ENCODE measurements at places on chromosomes 5 and 9.

GRCh38 chr5:53472720-53473510 is 7.5 kb upstream of the FST start:
- H3K4me1 ChIP-seq: peaks cover 70% of the 10 kb centered on the region
- H3K36me3 ChIP-seq: no peaks in the 10 kb centered on the region
- 0 out of 2 replicates have a peak overlapping the region, but pooled peaks have one; percentile 16 for H3K27ac ChIP-seq
- H3K4me3 ChIP-seq: no peak overlapping the region
- no peak for DNase-seq

DNA sequence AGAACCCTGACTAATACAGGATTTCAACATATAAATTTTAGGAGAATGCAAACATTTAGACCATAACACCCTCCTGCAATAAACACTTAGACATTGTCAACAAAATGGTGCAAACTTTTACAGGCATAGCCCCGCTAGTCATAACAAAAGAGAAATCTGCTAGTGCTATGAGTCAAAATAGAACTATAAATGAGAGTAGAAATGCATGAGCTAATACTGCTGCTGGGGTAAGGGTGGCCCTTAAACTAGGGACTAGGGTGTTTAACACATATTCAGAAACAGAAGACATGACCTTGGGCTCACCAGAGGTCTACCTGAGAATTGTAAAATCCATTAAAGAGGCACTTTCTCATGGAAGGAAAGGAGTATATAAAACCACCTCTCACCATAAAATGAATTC is 131.6 kb downstream of the TLR4 start:
- H3K4me1 ChIP-seq: no peaks in the 10 kb centered on the region
- no peaks in the 10 kb centered on the region for H3K36me3 ChIP-seq
- H3K27ac ChIP-seq: no peak overlapping the region
- no peak for DNase-seq
- H3K4me3 ChIP-seq: no peak overlapping the region

- H3K4me1 ChIP-seq: no peaks in the 10 kb centered on the region
- no peaks in the 10 kb centered on the region for H3K27me3 ChIP-seq
- H3K36me3 ChIP-seq: no peaks in the 10 kb centered on the region
- DNase-seq: no peak
- H3K4me3 ChIP-seq: peak overlapping the region; percentile 83
- no peak overlapping the region for H3K27ac ChIP-seq
These were observed 779 bp downstream of the PKN3 start for GRCh38 chr9:128702949-128703615.

- H3K36me3 ChIP-seq: no peaks in the 10 kb centered on the region
- H3K27me3 ChIP-seq: no peaks in the 10 kb centered on the region
- peak; percentile 56 for DNase-seq
- H3K4me3 ChIP-seq: no peak overlapping the region
- peaks cover 31% of the 10 kb centered on the region for H3K4me1 ChIP-seq
These were observed 10.5 kb upstream of the IRF1 start for GRCh38 chr5:132500931-132501628.

DNA sequence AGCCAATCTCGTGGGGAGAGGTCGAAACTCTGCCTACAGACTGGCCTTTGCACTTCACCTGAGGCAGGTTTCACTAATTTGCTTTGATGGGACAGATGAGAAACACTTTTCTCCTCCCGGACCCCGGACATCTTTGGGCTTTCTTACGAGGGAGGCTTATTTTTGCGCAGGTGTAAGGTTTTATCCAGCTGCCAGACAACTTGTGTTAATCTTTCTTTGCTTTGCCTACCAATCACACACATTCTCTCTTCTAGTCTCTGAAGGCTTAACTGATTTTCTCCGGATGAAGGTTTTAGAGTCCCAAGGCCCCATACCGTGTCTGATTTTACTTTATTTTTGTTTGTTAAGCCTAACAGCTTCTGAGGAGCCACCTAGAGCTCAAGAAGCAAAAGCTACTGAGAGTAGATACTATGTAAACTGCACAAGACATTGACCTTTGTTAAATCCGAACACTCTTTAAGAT is 436 bp upstream of the EMB start:
- no peaks in the 10 kb centered on the region for H3K36me3 ChIP-seq
- no peaks in the 10 kb centered on the region for H3K4me1 ChIP-seq
- peak overlapping the region; percentile 61 for H3K4me3 ChIP-seq
- no peak for DNase-seq
- H3K27me3 ChIP-seq: no peaks in the 10 kb centered on the region

GRCh38 chr5:154501566-154501965 is 23.5 kb upstream of the HAND1 start:
- no peak overlapping the region for H3K27ac ChIP-seq
- no peak overlapping the region for H3K4me3 ChIP-seq
- H3K4me1 ChIP-seq: no peaks in the 10 kb centered on the region
- H3K36me3 ChIP-seq: no peaks in the 10 kb centered on the region

DNA sequence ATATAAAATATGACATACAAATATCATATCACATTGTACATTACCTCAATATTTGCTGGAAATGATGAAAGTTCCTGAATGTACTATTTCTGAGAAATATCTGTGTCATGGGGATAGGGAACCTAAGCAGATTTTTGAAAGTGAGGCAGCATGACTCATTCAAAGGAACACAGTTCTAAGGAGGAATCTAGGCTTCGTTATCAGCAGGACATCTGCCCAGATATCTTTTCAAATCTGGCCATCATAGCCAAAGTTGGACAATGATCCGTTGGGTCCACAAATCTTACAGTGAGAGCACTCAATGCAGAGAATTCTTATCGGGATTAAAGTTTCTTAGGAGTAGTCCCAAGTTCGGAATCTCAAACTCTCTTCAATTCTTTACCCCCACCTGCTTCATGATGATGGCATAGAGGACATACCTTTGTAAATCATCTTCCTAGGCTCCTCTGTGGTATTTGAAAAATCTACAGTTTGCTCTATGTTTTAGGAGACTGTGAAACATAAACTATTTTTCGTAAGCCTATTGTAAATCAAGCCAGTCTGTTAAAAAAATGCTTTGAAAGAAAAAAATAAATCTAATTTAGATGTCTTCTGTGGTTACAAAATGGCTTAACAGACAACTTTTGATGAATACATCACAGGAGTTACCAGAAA is 29.4 kb upstream of the ALDH1A1 start:
- peaks cover 25% of the 10 kb centered on the region for H3K27me3 ChIP-seq
- H3K36me3 ChIP-seq: no peaks in the 10 kb centered on the region
- DNase-seq: no peak
- no peak overlapping the region for H3K4me3 ChIP-seq
- H3K27ac ChIP-seq: no peak overlapping the region

DNA sequence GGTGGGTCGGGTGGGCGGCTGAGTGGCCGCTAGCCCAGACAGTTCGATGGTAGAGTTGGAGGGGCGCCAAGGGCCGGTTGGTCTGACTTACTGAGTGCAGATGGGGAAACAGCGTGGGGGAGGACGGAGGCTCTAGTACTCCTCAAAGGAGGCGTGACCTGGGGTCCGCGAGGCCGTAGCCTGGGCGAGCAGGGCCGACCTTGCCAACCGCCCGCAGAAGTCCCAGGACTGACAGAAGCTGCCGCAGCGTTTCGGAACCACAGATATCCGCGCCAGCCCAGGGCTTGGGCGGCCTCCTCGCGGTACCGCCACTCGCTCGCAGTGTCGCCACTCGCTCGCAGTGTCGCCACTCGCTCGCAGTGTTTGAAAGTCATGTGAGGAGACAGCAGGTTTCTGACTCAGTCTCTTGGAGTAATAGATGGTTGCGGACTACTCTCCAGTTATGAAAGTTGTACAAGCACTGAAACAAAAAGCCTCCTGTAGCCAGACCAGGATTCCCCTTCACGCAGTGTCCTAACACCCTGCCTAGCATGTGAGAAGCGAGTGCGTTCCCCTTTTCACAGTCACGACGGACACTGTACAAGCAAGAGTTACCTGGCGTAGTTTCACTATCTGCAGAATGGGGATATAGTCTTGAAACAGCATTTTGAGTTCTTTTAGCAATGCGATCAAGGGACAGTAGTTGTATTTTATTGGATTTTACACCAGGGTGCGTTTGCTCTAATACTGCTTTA is 674 bp downstream of the TMEM38B start:
- no peaks in the 10 kb centered on the region for H3K27me3 ChIP-seq
- H3K36me3 ChIP-seq: no peaks in the 10 kb centered on the region
- H3K4me1 ChIP-seq: peaks cover 7% of the 10 kb centered on the region
- DNase-seq: peak; percentile 52
- peak overlapping the region; percentile 98 for H3K4me3 ChIP-seq
- no peak overlapping the region for H3K27ac ChIP-seq

DNA sequence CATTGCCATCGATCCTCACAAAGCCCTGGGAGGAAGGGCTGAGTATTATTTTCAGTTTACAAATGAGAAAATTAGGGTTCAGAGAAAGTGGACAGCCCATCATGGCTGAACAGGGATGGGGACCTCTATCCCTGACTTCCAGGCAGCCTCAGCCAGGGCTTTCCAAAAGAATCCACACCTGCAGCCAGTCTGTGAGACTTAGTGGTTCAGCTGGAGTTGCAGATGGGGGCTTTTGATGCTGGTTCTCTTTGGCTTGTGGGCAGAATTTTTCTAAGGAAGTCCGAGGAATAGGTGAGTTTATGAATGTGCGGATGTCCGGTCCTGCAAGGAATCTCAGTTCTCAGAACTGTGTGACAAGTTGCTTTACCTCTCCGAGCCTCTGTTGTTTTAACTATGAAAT is 138.1 kb downstream of the RGS3 start:
- DNase-seq: no peak
- no peaks in the 10 kb centered on the region for H3K27me3 ChIP-seq
- H3K36me3 ChIP-seq: no peaks in the 10 kb centered on the region

- no peak overlapping the region for H3K4me3 ChIP-seq
- peaks cover 8% of the 10 kb centered on the region for H3K27me3 ChIP-seq
- DNase-seq: no peak
- no peaks in the 10 kb centered on the region for H3K36me3 ChIP-seq
- H3K27ac ChIP-seq: no peak overlapping the region
These were observed 31.2 kb downstream of the HTR4 start for GRCh38 chr5:148623101-148623500.

DNA sequence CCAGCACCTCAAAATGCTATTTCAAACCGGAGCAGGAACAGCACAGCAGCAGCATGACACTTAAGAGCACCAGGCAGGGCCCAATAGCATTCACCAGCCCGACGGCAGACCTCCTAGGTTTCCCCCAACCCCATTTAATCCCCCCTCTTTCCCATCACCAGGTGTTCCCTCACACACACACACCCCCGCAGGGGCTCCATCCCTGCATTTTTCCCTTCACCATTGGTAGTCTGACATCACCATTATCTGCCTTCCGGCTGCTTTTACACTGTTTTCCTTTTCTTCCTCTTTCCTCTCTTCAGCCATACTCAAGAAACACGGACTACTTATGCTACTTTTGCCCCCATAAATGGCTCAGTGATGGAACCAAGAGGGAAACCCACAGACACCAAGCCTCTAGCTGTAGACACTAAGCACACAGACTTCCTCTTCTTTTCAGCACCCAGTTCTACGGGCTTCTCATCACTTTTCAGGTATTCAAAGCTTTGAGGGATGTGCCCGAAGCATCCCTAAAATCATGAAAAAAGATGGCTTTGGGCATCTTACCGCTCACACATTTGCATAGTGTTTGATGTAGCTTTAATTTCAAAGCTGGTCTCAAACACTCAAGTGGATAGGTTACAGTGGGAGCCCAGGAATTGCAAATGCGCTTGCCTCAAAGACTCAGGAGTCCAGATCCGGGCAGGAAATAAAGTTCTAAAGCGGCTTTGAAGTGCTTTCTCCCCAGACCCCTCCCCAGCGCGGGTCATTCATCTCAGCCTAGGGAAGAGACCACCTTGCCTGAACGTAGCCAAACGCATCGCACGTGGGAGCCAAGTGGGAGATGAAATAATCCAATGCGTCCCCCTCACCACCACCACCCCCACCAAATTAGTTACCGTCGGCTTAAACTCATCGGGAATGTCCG is 141.5 kb downstream of the TSSK1B start:
- DNase-seq: peak; percentile 15
- H3K4me3 ChIP-seq: peak overlapping the region; percentile 73
- H3K36me3 ChIP-seq: no peaks in the 10 kb centered on the region
- H3K27me3 ChIP-seq: no peaks in the 10 kb centered on the region
- peaks cover 7% of the 10 kb centered on the region for H3K4me1 ChIP-seq

DNA sequence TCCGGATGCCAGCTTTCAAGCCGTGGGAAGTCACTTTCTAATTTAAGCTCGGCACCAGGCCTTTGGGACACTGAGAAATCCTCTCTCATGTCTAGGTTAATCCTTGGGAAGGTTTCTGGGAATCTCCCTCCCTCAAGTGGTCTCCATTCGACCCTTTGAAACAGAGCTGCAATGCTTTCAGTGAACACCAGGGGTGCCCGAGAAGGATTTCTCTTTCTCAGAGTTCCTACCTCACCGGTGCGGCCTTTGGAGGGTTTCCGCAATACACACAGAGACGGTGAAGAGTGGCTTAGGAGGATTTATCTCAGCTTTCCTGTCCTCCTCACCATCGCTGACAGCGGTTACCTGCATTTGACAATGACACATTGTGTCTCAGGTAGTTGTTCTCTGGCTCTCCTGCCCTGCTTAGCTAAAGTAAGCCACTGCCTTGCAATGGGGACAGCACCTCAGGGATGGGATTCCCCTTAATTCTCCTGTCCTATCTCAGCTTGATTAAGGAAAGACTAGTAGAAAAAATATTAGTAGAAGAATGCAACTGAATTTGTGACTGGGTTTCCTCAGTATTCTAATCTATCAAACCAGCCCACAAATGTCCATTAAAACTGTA is 180.6 kb downstream of the GABRG2 start:
- no peak overlapping the region for H3K4me3 ChIP-seq
- no peak overlapping the region for H3K27ac ChIP-seq
- H3K4me1 ChIP-seq: no peaks in the 10 kb centered on the region
- no peaks in the 10 kb centered on the region for H3K27me3 ChIP-seq
- H3K36me3 ChIP-seq: no peaks in the 10 kb centered on the region

GRCh38 chr9:100324594-100325200 is 28.0 kb downstream of the TEX10 start:
- peak; percentile 30 for DNase-seq
- H3K27ac ChIP-seq: no peak overlapping the region
- no peaks in the 10 kb centered on the region for H3K27me3 ChIP-seq
- no peak overlapping the region for H3K4me3 ChIP-seq

GRCh38 chr5:91541696-91542095 is 158.6 kb upstream of the ARRDC3 start:
- no peaks in the 10 kb centered on the region for H3K27me3 ChIP-seq
- H3K36me3 ChIP-seq: no peaks in the 10 kb centered on the region
- no peak overlapping the region for H3K4me3 ChIP-seq

- peaks cover 27% of the 10 kb centered on the region for H3K4me1 ChIP-seq
- no peak for DNase-seq
- H3K27ac ChIP-seq: no peak overlapping the region
- H3K4me3 ChIP-seq: peak overlapping the region; percentile 85
- H3K27me3 ChIP-seq: no peaks in the 10 kb centered on the region
- H3K36me3 ChIP-seq: peaks cover 58% of the 10 kb centered on the region
These were observed 1.1 kb downstream of the NPM1 start for GRCh38 chr5:171388816-171389168.

- H3K4me1 ChIP-seq: no peaks in the 10 kb centered on the region
- no peak overlapping the region for H3K27ac ChIP-seq
- H3K36me3 ChIP-seq: no peaks in the 10 kb centered on the region
These were observed 598.4 kb downstream of the ACTL7B start for GRCh38 chr9:108257382-108257781.

GRCh38 chr9:84169240-84169639 is 171.3 kb downstream of the SLC28A3 start:
- H3K4me3 ChIP-seq: no peak overlapping the region
- peak; percentile 48 for DNase-seq
- H3K27ac ChIP-seq: no peak overlapping the region
- H3K36me3 ChIP-seq: no peaks in the 10 kb centered on the region

GRCh38 chr5:20276061-20276958 is 288.3 kb upstream of the CDH18 start:
- peaks cover 20% of the 10 kb centered on the region for H3K4me1 ChIP-seq
- DNase-seq: peak; percentile 99
- H3K36me3 ChIP-seq: peaks cover 13% of the 10 kb centered on the region
- H3K27ac ChIP-seq: peak overlapping the region; percentile 95

Measured in PC-3 (cell line).